ENCODE measurements at places on chromosomes 4 and X. TPM values are rescaled to one million over a fixed set of nuclear protein-coding genes. Genes with fewer than 3 reads are reported as not detected.

DNA sequence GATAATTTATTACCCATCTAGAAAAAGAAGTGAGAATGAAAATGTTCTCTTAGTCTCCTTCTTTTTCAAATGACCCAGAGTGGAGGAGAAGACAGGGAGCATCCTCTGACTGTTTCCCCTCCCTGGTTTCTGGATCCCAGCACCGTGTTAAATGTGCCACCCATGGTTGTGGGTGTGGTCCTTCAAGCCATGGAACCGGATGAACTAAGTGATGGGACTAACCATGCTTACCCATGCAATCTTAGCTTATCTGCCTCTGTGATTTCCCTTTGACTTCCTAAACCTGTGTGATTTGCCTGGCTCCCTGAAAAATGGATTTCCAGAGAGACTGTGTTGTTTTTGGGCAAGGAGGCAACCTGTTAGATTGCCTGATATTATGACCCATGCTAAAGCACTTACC, 437.1 kb downstream of the MAGEB5 start:
- no peak for DNase-seq

GRCh38 chr4:121674696-121675095, 22.1 kb downstream of the ANXA5 start:
- DNase-seq, result no peak

DNA sequence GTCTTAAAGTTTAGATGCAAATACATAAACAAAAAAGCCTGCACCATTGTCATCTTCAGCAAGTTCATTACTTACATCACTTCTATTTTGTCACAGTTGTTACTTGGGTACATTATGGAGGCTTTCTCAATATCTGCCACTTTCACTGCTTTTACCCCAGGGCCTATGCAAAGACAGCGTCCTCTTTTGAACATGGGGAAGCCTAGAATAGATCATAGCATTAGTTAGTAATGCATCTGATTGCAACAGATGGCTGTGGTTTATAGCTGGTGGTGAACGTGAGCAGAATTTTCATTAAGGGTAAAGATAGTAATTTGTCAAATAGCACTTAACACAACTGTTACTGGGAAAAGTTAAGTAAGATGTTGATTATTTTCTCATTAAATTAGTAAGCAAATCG, 729 bp downstream of the CXCL11 start:
- DNase-seq, result no peak

DNA sequence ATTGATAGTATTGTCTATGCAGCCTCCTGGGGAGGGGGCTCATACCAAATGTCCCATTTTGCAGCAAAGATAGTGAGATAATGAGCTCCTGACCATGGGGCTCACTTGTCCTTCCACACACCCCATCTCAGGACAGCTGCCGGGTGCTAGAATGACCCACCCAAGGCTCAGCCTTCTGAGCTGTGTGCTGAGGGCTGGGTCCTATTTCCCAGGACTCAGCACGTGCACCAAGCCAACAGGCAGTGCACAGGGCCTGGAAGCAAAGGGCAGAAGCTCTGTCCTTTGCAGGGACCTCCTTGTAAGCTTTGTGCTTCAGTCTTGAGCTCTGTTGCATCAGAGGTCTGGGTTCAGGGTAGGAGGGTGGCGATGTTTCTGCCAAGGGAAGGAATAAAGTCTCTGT, 11.2 kb upstream of the ABLIM2 start:
- no peak for DNase-seq

- DNase-seq, result no peak
These were observed 666.4 kb downstream of the ADGRL3 start for GRCh38 chr4:61866378-61867030.

GRCh38 chr4:123603165-123603564, 206.6 kb downstream of the SPRY1 start:
- DNase-seq, result no peak

GRCh38 chr4:143713955-143714625, 13.6 kb upstream of the FREM3 start:
- DNase-seq, result no peak

GRCh38 chr4:8232748-8233147, 33.7 kb downstream of the SH3TC1 start:
- DNase-seq, result no peak

- no peak for DNase-seq
These were observed 23.7 kb upstream of the GLRA2 start for GRCh38 chrX:14505648-14506047.

DNA sequence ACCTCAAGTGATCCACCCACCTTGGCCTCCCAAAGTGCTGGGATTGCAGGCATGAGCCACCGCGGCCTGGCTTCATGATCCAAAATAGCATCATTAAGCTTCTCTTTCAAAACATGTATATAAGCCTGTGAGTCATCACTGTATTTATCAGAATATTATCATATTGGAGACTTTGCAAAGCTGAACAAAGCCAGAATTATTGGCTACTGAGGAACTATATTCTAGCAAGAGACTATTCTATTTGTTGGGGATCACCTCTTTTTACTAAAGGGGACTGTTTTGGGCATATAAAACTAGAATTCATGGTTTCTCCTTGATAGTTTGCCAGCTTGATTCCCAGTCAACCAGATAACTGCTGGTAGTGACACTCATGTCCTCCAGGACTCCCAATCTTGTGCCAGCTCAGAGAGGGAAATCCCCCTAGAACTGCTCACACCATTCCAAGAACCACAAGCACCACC, 40.1 kb downstream of the TET2 start:
- DNase-seq, result no peak

DNA sequence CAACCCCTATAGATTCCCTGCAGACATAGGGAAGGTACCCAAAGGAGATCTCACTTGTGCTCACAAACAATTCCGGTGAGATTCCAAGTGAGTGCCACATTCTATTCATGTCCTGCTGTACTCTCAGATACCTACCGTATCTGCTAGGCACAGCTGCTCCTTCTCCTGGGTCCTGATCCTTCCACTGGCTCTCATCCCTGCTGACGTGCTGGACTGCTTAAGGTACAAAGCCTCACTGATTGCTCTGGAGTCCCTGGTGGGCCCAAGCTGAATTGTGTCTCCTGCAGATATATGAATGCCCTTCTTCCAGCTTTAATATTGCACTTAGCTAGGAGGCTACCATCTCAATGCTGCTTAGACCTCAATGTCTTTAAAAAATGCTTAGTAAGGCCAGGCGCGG, 2.4 kb downstream of the TCEAL1 start:
- no peak for DNase-seq

DNA sequence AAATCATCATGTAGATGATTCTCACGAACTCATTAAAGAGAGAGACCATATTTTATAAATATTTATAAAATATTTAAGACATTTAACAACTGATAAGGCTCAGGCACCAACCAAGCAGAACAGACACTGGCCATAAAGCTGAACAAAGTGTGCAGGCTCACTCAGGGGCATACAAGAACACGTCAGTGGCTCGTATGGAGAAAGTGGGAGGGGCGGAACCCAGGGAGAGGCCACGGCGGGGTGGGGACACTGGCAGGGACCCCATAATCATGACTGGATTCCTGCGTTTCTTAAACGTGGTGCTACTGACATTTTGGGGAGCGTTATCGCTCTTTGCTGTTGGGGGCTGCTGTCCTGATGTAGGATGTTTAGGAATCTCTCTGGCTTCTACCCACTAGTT, 31.3 kb upstream of the FAT1 start:
- DNase-seq, result no peak

DNA sequence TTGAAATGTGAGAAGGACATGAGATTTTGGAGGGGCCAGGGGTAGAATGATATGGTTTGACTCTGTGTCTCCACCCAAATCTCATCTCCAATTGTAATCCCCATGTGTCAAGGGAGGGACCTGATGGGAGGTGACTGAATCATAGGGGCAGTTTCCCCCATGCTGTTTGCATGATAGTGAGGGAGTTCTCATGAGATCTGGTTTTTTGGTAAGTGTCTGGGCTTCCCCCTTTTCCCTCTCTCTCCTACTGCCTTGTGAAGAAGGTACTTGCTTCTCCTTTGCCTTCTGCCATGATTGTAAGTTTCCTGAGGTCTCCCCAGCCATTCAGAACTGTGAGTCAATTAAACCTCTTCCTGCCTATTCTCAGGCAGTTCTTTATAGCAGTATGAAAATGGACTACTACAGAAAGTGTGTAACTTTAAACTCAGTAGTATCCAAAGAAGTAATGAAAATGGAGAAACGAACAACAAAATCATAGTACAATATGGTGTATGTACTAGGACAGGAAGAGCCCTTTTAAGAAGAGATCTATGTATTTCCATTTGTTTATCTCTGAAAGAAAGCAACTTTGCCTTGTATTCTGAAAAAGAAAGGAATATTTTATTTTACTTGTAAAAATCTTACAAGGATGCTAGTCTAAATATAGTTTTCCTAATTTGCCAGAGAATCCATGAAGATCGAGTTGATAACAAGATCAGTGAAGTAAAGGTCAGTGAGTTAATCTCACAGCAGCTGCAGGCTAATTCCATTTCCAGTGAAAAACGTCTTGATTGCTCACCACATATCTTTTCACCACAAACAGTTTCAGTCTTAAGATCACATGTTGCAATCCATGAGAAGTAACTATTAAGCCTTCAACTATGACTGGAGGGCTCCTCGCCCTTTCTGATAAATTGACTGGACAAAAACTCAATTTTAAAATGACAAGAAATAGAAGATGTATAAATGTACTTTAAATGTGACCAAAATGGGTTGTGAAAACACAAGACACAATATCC, 20.5 kb downstream of the PKD2 start:
- DNase-seq, result no peak

- no peak for DNase-seq
These were observed 477 bp downstream of the KLHL13 start for GRCh38 chrX:118115953-118116712.

- DNase-seq, result no peak
These were observed 11.7 kb downstream of the LIN54 start for GRCh38 chr4:82998898-82999297.

- no peak for DNase-seq
These were observed 25.8 kb upstream of the TBL1X start for GRCh38 chrX:9438933-9439494.

DNA sequence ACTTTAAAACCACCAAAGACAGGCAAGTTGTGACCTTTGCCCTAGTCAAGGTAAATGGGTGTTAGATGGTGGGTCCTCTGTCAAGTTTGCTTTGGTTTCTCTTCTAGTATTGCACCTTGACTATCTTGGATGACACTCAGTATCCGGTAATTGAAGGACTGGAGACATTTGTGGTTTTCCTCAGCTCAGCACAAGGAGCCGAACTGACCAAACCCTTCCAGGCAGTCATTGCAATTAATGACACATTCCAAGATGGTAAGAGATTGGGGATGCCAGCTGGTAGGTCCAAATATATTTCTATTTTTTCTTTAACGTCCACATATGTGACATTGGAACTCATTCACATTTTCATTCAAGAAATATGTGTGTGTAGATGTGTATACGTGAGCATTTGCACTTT, 69.3 kb upstream of the ANXA3 start:
- no peak for DNase-seq

- no peak for DNase-seq
These were observed 2.7 kb upstream of the TSPAN7 start for GRCh38 chrX:38558686-38559085.

GRCh38 chr4:42415281-42415680, 18.0 kb downstream of the SHISA3 start:
- no peak for DNase-seq

DNA sequence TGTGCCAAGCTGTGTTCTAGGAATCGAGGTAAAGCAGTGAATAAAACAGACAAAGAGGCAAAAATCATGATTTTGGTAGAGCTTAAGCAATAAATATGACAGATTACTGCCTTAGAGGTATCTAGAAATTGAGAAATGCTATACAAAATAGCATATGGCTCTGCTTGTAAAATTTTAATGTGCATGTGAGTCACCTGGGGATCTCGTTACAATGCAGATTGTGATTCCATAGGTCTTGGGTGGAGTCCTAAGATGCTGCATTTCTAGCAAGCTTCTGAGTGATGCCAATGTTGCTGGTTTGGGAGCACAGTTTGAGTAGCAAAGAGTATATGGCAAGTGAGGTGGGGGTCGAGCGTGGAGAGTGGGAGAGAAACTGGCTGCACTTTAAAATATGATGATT, 697.3 kb upstream of the MAGEB2 start:
- no peak for DNase-seq

DNA sequence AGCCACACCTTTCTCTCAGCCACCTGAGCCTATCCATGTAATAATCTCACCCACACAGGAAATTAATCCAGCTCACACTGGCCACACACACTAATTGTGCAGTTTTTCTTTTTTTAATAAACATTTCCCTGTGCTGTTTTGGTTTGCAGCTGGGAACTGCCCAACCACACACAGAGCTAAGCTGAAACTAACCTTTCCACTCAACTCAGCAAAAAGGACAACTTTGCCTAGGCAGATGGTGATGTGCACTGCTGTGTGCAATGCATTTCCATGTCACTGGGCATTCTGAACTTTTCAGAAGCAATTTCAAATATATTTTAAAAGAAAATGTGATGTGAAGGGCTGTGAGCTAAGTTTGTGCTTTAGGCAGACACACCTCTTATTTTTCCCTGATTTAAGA, 70.0 kb upstream of the TLL1 start:
- no peak for DNase-seq

DNA sequence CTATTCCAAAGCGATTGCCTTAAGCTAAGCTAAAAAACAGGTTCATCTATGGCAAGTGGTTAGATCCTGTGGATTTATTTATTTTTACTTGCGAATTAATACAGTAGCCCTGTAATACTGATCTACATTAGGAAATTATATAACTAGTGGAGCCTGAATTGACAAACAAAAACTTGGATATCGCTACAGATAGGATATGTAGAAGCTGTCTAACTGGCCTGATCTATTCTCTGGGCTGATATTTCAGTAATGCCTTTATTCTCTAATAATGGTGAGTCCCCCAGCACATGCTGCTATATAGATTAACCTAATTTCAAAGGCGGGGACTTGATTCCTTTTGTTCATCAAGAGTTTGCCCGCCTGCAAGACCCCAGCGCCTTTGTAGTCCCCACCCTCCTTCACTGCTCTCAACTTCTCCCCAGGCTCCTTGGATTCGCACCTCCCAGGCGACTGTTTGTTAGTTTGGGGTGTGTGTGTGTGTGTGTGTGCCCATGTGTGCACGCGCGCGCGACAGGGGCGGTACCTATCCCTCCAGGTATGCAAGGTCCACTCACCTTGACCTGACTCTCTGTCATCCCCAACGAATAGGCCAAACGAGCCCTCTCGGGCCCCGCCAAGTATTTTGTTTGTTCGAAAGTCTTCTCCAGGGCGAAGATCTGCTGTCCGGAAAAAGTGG, 3.8 kb downstream of the NKX6-1 start:
- no peak for DNase-seq

- DNase-seq, result no peak
These were observed 181.1 kb upstream of the SMIM31 start for GRCh38 chr4:164572877-164573279.

- peak; percentile 29 for DNase-seq
These were observed at the start of gene TADA2B for GRCh38 chr4:7043284-7044136. TSS of gene TADA2B (plus strand) at chr4:7043372. CDS start at chr4:7043580, 208 bp downstream.

RASL11B gene
- total RNA-seq, result 2.6 TPM

MTTP gene
- 3.8 TPM for total RNA-seq

BBS7 gene
- total RNA-seq, result 17.8 TPM

FGFBP2 gene
- total RNA-seq, result 0.58 TPM

HOPX gene
- 27.6 TPM for total RNA-seq

PSAPL1 gene
- not detected for total RNA-seq

AMTN gene
- not detected for total RNA-seq

PRDM5 gene
- 7.2 TPM for total RNA-seq

IRAK1 gene
- total RNA-seq, result 108 TPM
